ENCODE measurements at places on chromosomes 7 and 10.
A peak's percentile ranks its signal among the peaks of the same experiment; 100 is the strongest.

- no peak for DNase-seq
Observed at GRCh38 chr7:13998866-13999265, 9.4 kb upstream of the ETV1 start.

DNA sequence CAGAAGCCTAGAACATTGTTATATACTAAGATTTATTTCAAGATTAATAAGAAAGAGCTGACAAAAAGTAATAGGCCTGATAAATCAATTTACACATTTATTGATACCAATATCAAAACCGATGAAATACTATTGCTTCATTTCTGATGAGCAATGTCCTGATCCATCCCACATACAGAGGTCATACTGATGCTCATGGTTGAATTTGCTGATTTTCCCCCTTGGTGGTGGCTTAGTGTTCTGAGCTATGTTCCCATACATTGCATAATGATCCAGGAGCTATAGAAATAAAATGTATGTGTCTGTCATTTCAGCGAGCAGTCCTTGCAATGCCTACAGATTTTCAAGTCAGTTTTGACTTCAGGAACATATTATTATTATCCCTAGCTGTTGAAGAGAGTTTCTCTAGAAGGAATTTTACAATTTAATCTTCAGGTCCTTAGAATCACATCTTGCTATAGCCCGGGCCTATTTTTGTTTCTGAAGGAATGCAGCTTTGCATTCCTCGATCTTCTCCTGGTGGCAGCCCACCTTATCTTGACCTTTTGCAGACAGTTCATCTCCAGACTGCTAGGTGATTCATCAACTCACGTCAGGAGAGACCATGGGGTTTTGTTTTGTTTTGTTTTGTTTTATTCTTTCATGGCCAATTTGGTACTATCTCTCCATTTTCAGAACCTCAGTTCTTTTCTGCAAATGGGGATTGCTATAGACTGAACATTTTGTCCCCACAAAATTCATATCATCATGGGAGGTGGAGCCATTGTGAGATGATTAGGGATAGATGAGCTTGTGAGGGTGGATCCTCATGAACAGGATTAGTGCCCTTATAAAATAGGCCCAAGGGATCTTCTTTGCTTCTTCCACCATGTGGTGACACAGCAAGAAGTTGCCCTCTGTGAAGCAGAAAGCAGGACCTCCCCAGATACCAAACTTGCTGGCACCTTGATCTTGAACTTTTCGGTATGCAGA, 465.6 kb upstream of the IGFBP3 start:
- no peak for DNase-seq

GRCh38 chr7:36192053-36192824, 39.2 kb downstream of the EEPD1 start:
- DNase-seq = no peak

DNA sequence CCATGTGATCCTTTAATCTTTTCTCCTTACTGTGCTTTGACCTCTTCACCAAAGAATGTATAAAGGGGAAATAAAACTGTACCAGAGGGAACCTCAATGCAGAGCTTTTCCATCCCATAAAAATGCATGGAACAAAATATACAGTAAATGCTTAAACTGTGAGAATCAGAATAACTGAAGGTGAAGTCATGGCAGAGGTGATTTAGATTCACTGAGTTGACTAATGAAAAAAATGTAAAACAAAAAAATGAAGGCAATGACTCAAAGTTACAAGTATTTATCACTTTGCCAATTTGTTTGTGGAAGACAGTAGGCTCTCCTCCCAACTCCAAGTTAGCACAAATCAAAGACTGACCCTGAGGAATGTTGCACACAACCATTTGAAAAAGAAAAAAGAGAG, 1331.6 kb upstream of the SORCS1 start:
- no peak for DNase-seq

- no peak for DNase-seq
Observed at GRCh38 chr10:94093286-94093905, 99.7 kb downstream of the PLCE1 start.

- no peak for DNase-seq
Observed at GRCh38 chr7:99752356-99752755, 17.4 kb upstream of the CYP3A7 start.

- DNase-seq = no peak
Observed at GRCh38 chr7:82592416-82592815, 148.8 kb upstream of the CACNA2D1 start.

DNA sequence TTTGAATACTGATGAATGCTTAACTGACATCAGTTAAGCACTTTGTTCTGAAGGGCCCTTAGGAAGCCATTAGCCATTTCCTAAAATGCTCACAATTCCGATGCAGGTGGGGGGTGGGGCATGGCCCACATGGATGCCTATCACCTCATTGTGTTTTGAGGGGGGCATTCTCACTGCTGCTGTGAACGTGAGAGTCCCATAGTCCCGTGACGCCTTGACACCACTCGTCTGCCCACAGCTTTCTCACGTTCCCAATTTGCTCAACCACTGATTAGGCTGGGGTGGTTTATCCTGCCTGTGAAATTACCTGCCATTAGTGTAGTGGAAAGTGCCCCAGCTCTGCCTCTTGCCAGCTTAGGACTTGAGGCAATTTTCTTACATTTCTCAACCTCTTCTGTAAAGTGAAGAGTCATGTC, 31.9 kb downstream of the DUSP5 start:
- DNase-seq = no peak

- DNase-seq = peak; percentile 55
Observed at GRCh38 chr10:14200698-14201544, 129.8 kb downstream of the FRMD4A start.

GRCh38 chr10:60732807-60733516, 45.3 kb upstream of the CDK1 start:
- peak; percentile 74 for DNase-seq

DNA sequence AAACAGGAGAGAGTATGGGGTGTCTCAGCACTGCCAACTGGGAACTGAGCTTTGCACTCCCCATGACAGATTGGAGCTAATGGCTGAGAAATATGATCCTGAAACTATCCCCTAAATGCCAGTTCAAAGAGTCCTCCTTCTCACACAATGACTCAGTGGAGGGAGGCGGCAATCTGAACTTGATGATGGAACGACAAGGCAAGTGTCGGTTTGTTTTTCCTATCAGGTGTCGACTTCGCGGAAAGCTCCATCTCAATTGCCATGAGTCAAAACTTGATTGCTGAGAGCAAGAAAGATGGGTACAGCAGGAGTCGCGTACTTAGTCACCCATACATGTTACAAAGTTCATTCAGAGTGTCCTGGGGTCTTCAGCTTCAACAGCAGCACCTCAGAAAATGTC, 52.5 kb downstream of the NPY start:
- DNase-seq = no peak

DNA sequence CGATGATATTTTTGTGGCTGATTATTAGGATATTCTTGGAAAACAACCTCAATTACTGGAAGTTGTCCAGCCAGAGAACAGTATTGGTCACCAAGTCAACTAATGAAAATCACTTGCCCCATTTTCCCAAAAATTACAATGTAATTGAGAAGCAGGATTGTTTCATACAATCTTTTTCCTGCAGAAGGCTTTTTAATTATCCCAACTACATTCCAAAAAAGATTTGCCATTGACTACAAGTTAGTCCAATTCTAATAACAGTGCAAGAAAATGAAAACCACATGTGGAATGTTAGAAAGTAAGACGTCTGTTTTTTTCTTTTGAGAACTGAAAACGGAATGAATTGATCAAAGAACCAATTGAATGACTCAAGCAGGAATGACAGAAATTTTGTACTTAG, 1195.8 kb downstream of the SORCS1 start:
- no peak for DNase-seq

- no peak for DNase-seq
Observed at GRCh38 chr7:44791278-44792219, 4.9 kb upstream of the PPIA start.

DNA sequence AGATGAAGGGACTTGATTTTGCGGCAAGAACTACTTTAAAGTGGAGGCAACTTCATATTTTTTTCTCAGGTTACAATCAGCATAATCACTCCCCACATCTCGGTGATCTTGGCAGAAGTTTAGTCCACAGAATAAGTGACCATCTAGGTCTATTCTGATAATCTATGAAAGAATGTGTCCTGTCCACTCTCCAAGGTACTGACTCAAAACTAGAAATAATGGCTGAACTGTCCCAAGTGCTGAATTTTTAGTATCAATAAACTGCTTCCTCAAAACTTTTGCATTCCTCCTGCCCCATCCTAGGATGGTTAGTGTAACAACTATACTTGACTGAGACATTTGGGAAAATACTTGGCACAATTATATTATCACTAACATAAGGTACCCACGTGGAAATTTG, 10.9 kb upstream of the CHRM2 start:
- peak; percentile 55 for DNase-seq

GRCh38 chr7:129367349-129367699, 66.9 kb upstream of the STRIP2 start:
- DNase-seq = no peak

GRCh38 chr7:138126928-138127327, 50.7 kb downstream of the AKR1D1 start:
- DNase-seq = no peak

GRCh38 chr7:55502858-55503440, 69.4 kb downstream of the VOPP1 start:
- DNase-seq = no peak

DNA sequence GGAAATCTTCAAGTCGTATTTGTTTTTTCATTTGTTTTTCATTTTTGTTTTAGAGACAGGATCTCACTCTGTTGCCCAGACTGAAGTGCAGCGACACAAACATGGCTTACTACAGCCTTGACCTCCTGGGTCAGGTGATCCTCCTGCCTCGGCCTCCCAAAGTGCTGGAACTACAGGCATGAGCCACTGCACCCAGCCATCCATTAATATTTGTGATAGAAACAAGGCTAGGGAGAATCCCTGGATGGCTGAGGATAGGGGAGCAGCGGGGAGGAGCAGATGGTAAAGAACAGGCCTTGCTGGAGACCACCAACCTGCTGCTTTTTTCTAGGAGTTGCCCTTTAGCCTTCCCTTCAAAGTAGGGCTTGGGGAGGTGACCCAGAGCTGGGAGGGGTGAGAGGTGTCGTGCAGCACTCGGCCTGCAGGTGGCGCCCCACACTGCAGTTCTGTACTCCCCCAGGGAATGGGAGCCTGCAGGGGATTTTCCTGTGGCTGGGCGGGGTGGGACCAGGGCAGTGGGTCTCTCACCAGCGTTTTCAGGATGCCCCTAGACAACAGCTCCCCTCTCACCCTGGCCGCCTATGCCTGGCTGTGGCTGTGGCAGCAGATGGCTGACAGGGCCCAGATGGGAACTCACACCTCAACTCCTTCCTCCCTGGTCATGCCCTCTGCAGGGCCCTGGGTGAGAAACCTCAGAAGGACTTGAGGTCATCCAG, 12.6 kb upstream of the CDH23 start:
- peak; percentile 83 for DNase-seq

- DNase-seq = no peak
Observed at GRCh38 chr7:136074843-136075242, 97.7 kb upstream of the MTPN start.

- no peak for DNase-seq
Observed at GRCh38 chr10:3010816-3011460, 56.4 kb upstream of the PFKP start.

DNA sequence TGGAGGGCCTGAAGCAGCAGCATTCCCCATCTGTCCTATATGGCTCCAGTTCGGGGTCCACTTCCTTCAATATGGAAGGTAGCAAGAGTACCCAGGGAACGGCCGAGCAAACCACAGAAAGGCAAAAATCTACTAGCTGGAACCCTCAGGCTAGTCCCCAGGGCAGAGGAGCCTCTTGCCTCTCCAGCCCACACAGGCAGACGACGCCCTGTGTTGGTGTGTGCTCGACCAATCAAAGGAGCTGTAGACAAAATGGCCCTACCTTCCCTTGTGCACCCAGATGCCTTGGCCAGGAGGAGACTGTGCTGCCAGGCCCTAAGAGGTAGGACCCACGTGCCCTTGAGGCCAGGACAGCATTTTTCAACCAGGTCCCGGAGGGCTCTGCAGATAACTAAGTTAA, 91.5 kb downstream of the FAM53B start:
- DNase-seq = no peak

- DNase-seq = no peak
Observed at GRCh38 chr7:137981175-137981574, 20.7 kb downstream of the CREB3L2 start.

DNA sequence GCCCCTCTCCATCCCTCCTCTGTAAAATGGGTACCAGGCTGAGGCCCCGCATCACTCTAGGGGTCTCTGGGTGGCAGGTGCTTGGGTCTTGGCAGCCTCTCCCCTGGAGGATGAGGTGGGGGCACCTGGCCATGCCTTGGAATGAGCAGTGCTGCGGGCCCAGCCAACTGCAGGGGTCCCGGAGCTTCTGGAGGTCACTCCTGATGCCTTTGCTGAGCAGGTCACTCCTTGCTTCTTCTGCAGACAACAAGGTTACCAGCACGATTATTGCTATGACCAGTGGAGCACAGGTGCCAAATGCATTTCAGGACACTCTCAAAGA, 22.4 kb upstream of the ZNF488 start:
- no peak for DNase-seq

- no peak for DNase-seq
Observed at GRCh38 chr7:114970308-114970707, 48.4 kb downstream of the MDFIC start.

GRCh38 chr10:7756360-7756992, 31.3 kb downstream of the KIN start:
- DNase-seq = peak; percentile 39

- DNase-seq = no peak
Observed at GRCh38 chr7:1030444-1031070, 13.8 kb upstream of the GPR146 start.

- DNase-seq = no peak
Observed at GRCh38 chr10:851901-852300, 79.6 kb downstream of the LARP4B start.

DNA sequence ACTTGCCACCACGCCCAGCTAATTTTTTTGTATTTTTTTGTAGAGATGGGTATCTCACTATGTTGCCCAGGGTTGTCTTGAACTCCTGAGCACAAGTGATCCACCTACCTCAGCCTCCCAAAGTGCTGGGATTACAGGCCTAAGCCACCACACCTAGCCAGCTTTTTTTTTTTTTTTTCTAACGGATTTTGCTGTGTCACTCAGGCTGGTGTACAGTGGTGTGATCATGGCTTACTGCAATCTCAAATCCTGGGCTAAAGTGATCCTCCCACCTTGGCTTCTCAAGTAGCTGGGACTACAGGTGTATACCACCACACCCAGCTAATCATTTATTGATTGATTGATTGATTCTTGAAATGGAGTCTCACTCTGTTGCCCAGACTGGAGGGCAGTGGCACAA, 106.0 kb upstream of the TRIM24 start:
- DNase-seq = no peak

GRCh38 chr7:155741082-155741481, 71.2 kb downstream of the SHH start:
- no peak for DNase-seq

DNA sequence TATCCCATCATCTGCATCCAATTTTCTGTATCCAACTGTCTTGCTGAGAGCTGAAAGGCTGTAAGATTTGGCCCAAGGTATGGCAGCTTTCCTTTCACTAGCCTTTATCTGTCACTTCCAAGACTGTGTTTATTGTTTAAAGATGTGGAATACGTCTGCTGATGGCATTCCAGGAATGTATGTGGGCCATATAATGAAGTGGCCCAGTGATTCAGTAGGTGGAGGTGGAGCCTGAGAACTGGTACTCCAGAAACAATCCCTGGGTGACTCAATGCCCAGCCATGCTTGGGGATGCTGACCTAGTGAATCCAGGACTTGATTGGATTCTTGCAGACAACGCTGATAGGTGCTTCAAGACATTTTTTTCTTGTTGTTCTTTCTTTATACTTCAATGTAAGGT, 13.5 kb downstream of the NEUROD6 start:
- DNase-seq = no peak

Data from neural progenitor cell (in vitro differentiated cells).